ENCODE measurements at places on chromosomes 11 and 22.

DNA sequence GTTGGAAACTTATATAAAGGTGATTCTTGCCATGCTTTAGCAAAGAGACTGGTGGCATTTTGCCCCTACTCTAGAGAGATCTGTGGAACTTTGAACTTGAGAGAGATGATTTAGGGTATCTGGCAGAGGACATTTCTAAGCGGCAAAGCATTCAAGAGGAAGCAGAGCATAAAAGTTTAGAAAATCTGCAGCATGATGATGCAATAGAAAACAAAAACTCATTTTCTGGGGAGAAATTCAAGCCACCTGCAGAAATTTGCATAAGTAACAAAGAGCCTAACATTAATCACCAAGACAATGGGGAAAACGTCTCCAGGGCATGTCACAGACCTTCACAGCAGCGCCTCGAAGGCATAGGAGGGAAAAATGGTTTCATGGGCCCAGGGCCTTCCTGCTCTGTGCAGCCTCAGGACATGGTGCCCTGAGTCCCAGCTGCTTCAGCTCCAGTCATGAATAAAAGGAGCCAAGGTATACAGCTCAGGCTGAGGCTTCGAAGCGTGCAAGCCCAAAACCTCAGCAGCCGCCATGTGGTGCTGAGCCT, 83.4 kb downstream of the MRTFA start:
- no peak for DNase-seq

- no peak for DNase-seq
Measured at GRCh38 chr11:75767793-75768111, 826 bp upstream of the DGAT2 start.

GRCh38 chr11:15541079-15541478, 426.4 kb downstream of the INSC start:
- no peak for DNase-seq

GRCh38 chr11:19332476-19332875, 91.7 kb upstream of the E2F8 start:
- no peak for DNase-seq
